AG09309 (cell line): ENCODE measurements at places on chromosomes 2 and 18.

- DNase-seq = peak; percentile 55
These were observed 57.6 kb downstream of the EVA1A start for GRCh38 chr2:75503048-75503607.

- DNase-seq = no peak
These were observed 197.4 kb upstream of the HDAC4 start for GRCh38 chr2:239598011-239598731.

- DNase-seq = no peak
These were observed 222.4 kb downstream of the EXOC6B start for GRCh38 chr2:72603481-72603880.

DNA sequence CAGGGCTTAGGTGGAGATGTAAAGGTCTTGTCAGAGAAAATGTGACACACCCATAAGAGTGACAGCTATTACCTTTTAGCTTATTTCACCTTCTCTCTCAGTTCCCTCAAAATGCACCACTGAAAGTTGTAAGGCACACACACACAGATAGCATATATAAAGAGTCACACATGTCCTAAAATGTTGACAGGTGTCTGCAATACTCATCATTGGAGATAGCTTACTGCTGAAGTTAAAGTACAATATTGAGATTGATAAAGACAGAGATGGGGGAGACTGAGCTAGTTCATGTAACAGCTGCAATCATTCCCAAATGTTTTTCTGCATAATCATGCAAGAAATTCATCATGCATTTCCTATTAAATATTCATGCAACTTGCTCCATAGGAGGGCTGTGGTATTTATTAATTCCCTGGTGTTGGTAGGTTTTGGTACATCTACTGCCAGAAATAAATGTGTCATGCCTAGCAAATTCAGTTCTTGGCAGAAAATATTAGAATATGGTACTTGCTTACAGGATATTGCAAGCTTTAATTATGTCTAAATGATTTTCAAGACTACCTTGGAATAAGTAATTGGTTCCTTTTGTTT is 118.8 kb upstream of the RBMS1 start:
- DNase-seq = peak; percentile 46

DNA sequence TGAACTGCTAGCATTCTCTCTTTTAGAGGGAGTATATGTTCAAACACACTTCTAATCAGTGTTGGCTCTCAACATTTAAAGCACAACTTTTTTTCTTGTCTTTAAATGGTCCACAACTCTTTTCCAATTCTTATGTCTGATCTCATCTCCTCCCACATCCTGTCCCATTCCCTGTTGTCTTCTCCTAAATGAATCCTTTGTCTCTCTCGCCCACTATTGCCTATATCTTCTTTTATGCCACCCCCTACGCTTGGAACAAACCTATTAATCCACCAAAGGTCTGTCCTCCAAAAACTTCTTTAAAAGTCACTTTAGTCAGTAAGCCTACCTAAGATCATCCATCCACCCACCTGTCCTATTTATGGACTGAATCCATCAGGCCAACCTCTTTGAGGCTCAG is 235.5 kb upstream of the SMAD7 start:
- no peak for DNase-seq

GRCh38 chr2:35932276-35932963 is 423.2 kb upstream of the CRIM1 start:
- DNase-seq = no peak

DNA sequence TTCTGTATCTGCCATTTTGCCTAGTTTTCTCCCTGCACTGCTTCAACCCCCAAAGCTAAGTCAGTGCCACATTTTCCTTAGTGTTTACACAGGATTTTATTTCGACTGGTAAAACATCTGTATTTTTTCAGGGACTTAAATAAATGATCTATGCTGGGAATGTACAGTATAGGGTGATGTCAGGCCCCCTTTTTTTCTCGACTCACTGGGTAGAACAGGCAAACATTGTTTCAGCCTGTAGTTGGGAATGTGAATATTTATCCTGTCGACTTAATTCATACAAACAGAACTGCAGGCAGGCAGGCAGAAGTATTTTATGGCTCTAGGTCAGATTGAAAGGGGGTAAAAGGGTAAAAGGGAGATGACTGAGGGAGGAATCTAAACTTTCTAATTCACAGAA is 123.5 kb upstream of the ZFP36L2 start:
- no peak for DNase-seq

DNA sequence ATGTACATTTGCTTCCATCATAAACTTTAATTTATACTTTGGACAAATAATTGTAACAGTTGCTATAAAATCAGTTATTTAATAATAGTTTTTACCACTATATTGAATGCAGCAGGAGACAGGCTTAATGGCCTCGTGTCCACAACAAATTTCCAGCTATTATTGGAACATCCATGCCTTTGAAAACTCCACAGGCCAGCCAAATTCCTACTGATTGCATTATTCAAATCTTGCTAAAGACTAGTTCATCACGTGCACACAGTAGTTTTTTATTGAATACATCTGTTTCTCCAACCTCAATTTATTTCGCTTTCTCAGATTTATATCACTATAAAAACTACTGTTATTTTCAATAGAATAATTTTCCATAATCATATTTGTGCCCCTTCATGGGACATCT is 18.4 kb upstream of the PTPRM start:
- no peak for DNase-seq

GRCh38 chr2:64221935-64222334 is 77.7 kb upstream of the PELI1 start:
- DNase-seq = no peak

- no peak for DNase-seq
These were observed 170.0 kb downstream of the LTBP1 start for GRCh38 chr2:33116799-33117198.

DNA sequence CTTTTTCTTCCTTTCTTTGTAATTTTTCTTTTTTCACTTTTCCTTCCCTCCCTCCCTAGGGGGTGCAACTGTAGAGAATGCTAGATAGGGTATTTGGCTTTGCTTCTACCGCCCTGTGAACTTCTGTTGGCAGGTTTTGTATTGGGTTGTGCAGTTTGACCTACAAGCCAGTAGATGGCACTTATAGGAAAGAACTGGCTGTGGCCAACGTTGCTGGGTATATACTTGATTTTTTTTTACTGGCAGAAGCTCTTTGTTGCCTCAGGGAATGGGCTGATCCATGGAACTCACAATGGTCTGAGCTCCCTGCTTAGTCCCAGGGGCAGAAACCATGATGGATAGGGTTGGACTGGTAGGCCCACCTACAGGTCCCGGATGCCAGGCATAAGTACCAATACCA is 1019.5 kb upstream of the LRRTM1 start:
- DNase-seq = no peak

GRCh38 chr18:24386681-24387080 is 10.9 kb downstream of the OSBPL1A start:
- DNase-seq = no peak

DNA sequence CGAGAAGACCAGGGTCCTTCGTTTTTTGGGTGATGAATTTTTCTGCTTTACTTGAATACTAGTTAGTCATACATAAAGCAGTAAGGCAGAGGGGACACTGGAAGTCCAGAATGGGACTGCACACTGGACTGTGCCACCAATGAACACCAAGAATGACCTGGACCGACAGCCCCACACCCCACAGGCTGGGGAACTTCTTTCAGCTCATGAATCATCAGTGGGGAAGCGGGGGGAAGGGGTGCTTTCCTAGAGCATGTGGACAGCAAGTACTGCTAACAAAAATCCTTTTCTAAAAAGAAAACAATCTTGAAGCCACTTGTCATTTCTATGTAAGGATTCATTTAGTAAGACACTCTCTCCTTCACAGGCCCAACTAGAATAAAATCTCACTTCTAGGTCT is 86.0 kb downstream of the DTNB start:
- no peak for DNase-seq

- no peak for DNase-seq
These were observed 1.2 kb downstream of the STK17B start for GRCh38 chr2:196170213-196170605.

DNA sequence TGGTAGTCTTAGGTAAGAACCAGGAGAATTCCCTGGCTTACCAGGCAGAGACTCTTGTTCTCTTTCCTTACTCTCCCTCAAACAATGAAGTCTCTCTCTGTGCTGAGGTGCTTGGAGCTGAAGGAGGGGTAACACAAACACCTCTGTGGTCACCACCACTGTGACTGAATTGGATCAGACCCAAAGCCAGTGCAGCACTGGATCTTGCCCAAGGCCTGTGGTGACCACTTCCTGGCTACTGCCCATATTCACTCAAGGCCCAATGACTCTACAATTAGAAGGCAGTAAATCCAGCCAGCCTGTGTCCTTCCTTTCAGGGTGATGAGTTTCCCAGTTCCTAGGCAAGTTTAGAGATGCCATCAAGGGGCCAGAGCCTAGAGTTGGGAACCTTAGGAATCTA is 706.8 kb downstream of the SLC4A3 start:
- DNase-seq = no peak

DNA sequence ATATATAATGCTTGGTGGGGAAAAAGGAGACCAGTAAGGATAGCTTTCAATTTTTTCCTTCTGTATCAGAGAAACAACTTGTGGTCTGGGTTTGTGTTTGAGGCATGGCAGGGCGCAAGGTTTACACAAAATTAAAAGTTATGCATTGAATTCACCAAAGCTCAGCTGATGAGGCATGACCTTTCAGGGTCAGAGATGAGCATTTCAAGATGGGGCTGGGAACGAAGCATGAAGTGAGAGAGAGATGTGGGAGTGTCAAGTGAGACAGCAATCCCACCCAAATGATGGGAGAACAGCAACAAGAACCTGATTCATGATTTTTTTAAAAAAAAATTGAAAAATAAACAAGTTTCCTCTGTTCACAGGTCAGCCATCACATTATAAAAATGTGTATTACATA is 4.9 kb downstream of the GPR55 start:
- DNase-seq = no peak

DNA sequence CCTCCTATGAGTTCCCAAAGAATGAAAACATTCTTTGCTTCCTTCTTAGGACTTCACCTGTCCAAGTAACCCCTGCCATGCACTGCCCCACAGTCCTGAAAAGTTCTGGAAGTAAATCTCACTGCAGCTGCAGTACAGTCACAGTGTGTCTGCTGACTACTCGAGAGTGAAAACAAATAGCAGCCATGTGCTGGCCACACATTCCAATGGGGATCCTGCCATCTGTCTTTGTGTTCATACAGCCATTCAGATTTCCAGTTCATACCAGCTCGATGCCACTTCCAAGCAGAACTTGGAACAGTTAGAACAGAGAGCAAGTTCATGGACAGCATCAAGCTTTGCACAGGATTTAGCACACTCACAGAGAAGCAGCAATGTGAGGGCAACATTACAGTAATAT is 629.9 kb upstream of the ACVR2A start:
- no peak for DNase-seq

DNA sequence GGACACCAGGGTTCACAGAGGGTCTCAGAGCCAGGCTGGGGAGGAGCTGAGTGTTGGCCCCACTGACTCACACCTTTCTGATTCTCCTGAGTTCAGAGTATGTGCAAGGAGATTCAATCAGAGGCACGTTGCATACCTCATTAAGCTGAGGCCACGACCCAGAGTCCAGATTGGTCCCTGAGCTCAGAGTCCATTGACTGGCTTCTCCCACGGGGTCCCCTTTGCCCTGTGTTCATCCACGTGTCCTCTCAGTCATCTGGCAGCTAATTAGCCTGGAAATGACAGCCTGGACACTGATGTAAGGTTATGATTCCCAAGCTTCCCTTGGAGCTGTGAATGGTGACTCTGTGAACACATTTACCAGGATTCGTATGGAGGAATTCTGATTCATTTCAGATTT is 267.2 kb downstream of the SH3BP4 start:
- DNase-seq = no peak

- no peak for DNase-seq
These were observed 82.7 kb downstream of the MREG start for GRCh38 chr2:215930505-215931253.

GRCh38 chr18:11179959-11180519 is 30.7 kb upstream of the PIEZO2 start:
- DNase-seq = no peak

DNA sequence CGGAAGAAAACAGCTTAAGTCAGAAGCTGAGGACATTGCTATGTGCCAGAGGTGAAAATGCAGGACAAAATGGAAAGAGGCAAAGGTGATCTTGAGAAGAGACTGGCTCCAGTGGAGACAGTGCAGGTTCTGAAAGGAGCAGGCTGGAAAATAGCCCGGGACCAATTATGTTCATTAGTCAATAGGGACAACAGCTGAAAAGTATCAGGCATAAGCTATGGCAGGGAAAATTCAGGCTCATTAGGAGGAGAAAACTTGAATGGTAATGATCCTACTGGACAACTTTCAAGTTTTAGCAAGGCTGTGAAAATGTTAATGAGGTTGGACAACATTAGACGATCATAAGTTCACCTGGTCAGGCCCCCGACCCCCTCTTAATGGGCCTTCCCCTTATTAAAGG is 60.2 kb downstream of the GALNT14 start:
- DNase-seq = no peak

DNA sequence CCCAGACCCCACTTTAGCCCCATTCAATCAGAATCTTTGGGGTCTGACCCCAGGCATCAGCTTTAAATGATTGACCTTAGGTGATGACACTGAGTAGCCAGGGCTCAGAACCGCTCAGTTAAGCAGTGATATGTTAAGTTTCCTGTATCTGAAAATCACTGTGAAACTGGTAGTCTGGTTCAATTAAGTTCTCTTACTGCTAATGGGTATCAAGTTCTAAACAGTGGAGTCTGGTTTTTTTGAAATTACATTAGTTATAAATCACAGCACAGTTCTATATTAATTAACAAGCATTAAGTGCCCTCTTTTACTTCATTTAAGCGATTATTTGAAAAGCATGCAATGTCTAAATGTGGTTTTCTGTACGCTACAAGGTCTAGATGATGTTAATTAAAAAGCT is 117.9 kb downstream of the HAUS1 start:
- DNase-seq = no peak

- DNase-seq = no peak
These were observed 148.0 kb upstream of the ALPP start for GRCh38 chr2:232230560-232230959.

GRCh38 chr18:76126327-76126726 is 368.7 kb downstream of the ZNF516 start:
- no peak for DNase-seq

DNA sequence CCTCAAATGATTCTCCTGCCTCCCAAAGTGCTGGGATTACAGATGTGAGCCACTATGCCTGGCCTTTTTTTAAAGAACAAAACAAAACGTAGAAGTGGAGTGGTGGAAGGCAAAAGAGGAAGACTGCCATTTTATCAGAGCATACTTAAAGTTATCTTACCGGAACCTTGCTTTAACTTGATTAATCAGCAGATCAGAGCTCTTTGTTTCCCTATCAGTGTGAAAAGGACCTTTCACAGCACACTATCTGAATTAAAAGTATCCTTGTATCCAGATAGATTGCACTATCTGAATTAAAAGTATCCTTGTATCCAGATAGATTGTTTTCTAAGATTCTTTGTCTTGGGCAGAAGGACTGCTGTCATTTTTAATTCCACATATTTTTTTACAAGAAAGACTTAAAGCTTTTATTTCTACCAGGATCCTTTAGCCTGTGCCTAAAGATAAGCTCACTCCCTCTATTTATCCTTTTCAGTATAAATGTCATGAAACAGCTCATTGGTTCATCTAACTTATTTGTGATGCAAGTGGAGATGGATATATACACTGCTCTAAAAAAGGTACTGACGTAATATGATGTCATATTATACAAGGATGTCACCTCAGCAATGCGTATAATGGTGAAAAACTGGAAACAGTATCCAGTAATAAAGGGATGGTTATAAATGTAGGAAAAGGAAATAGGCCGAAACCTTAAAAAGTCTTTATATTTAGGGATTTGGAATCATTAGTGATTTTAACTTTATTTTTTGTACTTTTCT is 17.8 kb downstream of the GMCL1 start:
- no peak for DNase-seq
